ENCODE measurements at places on chromosomes 12 and 14. TPM values are rescaled to one million over a fixed set of nuclear protein-coding genes. Genes with fewer than 3 reads are reported as not detected.

The TAS2R8 gene
- not detected for total RNA-seq

The REP15 gene
- total RNA-seq: not detected

The FOXN4 gene
- total RNA-seq: not detected

The ISM2 gene
- total RNA-seq: not detected

- DNase-seq: no peak
Measured at GRCh38 chr12:55845785-55846496, 3.2 kb upstream of the MMP19 start.

DNA sequence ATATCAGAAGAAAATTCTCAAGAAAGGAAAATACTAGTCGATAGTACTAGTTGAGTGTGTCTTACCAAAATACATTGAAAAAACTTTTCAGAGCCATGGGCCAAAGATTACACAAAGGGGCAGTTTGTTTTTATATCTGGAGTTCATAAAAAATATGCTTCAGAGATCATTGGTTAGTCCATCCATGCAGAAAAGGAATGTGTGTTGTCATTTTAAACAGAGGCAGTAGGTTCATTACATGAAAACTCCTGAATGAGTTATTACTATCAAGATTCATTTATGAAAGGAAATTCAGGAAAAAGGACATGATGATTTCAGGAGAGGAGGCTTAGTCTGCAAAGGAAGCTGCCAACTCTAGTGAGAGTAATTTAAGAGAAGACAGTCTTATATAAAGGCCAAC, 354.8 kb downstream of the AEBP2 start:
- no peak for DNase-seq

Measured in ascending aorta (tissue), 2 donors.